ENCODE measurements at places on chromosomes 12 and 14.

GRCh38 chr12:75955251-75955650 is 76.3 kb downstream of the PHLDA1 start:
- DNase-seq: no peak

DNA sequence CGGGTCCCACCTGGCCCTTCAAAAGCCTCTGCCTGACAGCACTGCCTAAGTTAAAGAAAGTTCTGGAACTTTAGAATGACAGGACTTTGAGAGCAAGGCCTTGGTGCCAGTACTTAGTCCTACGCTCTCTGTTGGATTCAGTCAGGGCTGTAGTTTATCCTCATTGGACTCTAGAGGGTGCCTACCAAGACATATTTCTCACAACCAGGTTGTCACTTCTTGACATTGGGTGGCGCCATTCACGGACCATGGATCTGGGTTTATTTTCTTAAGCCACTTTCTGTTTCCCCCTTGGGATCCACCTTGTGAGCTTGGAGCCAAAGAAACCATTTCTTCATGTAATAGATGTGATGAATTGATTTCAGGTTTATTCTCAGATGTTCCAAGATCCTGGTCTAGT is 787.0 kb upstream of the TBX3 start:
- DNase-seq: no peak

DNA sequence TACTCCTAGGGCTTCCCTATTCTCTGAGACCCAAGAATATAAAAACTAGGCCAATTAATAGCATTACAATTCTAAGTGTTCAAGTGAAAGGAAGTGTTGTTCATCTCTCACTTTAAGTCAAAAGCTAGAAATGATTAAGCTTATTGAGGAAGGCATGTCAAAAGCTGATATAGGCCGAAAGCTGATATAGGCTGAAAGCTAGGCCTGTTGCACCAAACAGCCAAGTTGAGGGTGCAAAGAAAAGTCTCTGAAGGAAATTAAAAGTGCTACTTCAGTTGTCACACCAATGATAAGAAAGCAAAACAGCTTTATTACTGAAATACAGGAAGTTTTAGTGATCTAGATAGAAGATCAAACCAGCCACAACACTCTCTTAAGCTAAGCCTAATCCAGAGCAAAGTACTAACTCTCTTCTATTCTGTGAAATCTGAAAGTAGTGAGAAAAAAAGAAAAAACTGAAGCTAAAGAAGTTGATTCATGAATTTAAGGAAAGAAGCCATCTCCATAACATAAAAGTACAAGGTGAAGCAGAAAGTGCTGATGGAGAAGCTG is 68.9 kb downstream of the SLC6A15 start:
- DNase-seq: no peak

GRCh38 chr14:51157012-51157411 is 62.1 kb upstream of the TRIM9 start:
- DNase-seq: peak; percentile 34

- DNase-seq: no peak
These were observed 8.0 kb upstream of the SCFD1 start for GRCh38 chr14:30614155-30614554.

- DNase-seq: no peak
These were observed 292.9 kb downstream of the MED13L start for GRCh38 chr12:115984616-115985015.

- no peak for DNase-seq
These were observed 41.6 kb upstream of the PYGL start for GRCh38 chr14:50985859-50986331.

GRCh38 chr12:124720681-124721500 is 142.8 kb downstream of the SCARB1 start:
- peak; percentile 87 for DNase-seq

DNA sequence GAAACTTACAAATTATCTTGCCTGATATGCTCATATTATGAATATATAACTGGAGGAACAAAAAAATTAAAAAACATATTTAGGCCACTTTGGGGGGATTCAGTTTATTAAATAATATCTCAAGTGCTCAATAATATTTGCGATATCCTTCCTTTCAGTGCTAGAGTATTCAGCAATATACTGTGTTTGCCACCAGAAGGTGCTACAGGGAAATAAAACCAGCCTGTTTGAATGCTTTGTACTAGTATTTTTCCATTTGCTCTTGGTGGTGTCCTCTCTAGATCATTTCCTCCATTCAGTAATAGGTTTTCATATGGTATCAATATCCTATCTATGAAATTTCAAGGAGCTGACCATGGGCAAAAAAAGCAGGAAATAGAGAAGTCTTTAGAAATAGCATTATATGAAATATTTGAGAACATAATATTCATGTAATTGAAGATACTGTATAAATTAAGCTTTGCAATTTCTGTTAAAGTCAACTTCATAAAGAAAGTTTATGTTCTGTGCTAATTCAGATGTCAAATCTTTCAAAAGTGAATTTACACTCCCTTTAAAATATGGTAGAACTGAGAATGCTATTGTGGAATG is 106.2 kb upstream of the NAV3 start:
- DNase-seq: peak; percentile 53

DNA sequence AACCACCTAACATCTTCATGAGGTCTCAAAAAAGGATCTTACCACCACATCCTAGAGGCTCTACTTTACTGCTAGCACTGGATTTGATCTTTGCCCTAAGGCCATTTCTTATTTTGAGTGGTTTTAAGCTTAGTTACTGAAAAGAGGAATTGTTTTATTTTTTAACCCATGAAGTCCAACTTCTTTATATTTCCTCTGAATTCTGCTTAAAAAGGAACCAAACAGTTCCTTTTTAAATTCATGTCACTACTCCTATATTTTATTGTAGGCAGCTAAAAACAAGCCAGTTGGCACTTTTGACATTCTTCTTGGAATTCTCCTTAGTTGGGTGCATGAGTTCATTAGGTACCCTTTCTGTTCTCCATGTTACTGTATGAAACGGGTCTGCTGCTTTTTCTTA is 76.4 kb downstream of the FGD4 start:
- DNase-seq: no peak
